Stimulated activated CD4-positive, alpha-beta T cell treated with anti-CD3 and anti-CD28 coated beads, Interleukin-4, amount 100 ng/mL, for 24 hours (primary cell): ENCODE measurements at places on chromosomes 3 and 15.

- peak; percentile 61 for DNase-seq
Measured at GRCh38 chr3:113947372-113948014, at the start of gene ZDHHC23. TSS of gene ZDHHC23 (plus strand) at chr3:113948013. CDS start at chr3:113948803, 790 bp downstream.

DNA sequence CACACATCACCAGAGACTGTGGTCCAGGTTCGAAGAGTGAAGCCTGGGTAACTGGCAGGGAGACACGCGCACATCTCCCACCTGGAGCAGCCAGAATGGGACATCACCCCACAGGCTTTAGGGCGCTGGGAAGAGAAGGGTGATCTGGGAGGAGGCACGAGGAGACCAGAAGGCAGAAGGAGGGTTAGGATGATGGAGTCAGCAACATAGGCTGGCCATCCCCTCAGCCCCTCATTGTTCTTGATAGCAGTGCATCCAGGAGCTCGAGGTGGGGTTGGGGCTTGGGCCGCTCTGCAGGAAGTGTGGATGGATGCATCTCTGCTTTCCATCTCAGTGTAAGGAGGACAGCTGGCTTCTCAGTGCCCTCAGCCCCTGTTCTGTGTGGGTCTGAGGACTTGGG is 15.2 kb downstream of the PLA2G4F start:
- DNase-seq, result no peak

GRCh38 chr15:55915221-55915620 is 78.2 kb downstream of the NEDD4 start:
- DNase-seq, result no peak

- no peak for DNase-seq
Measured at GRCh38 chr3:195084746-195085145, 186.2 kb downstream of the XXYLT1 start.

DNA sequence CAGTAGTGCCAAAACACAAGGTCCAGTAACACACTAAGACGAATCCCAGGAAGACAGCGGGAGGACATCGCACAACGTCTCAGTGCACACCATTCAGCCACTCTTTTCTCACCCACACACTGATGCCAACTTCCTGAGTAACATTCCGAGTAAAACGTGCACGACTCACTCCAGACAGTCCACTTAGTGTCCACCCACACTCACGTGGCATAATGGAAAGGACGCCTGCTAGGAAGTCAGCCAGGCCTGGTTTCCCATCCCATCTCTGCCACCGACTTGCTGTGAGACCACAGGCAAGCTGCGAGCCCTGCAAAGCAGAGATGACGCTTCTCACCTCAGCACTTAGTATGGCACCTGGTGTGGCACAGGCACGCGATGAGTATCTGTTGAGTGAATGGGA is 36.8 kb upstream of the VGLL4 start:
- DNase-seq, result no peak

GRCh38 chr3:103052236-103052830 is 617.5 kb downstream of the ZPLD1 start:
- no peak for DNase-seq

- no peak for DNase-seq
Measured at GRCh38 chr3:135762188-135762856, 203.2 kb upstream of the PPP2R3A start.

GRCh38 chr15:80991421-80991820 is 1.8 kb upstream of the MESD start:
- no peak for DNase-seq

- no peak for DNase-seq
Measured at GRCh38 chr3:178397836-178398235, 138.4 kb upstream of the KCNMB2 start.

GRCh38 chr15:101020945-101021344 is 101.8 kb downstream of the LRRK1 start:
- DNase-seq, result no peak

- no peak for DNase-seq
Measured at GRCh38 chr15:29711531-29711930, 110.7 kb downstream of the TJP1 start.
